Hindlimb muscle (tissue), 1 donor: ENCODE measurements at places on chromosomes 3 and 15.

DNA sequence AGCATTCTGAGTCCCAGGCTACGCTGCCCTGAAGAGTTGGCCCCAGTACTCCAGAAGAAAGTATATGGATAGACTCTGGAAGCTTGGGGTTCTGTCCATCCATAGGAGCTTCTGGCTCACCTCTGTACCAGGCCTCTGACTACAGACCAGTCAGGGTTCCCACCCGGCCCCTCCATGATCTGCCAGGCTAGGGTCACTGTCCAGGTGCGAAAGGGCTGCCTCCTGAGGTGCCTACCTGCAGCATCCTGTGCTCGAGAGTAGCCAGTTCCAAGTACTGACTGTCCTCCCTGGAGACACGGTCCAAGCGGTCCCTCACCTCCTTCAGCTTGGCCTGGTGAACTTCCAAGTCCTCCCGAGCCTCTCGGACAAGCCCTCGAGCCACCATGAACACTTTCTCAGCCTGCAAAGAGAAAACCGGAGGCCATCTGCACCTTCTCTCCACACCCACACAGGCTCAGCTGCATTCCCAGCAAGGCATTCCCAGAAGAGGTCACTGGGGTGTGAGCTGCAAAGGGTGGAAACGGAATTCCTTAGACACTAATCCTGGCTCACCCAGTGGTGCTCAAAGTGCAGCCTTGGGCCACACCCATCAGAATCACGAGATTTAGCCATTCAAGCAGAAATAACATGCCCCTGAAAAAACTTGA, 3.7 kb upstream of the PLXNB1 start:
- DNase-seq: no peak

GRCh38 chr3:53845103-53845880, 927 bp downstream of the CHDH start:
- DNase-seq: peak; percentile 74

DNA sequence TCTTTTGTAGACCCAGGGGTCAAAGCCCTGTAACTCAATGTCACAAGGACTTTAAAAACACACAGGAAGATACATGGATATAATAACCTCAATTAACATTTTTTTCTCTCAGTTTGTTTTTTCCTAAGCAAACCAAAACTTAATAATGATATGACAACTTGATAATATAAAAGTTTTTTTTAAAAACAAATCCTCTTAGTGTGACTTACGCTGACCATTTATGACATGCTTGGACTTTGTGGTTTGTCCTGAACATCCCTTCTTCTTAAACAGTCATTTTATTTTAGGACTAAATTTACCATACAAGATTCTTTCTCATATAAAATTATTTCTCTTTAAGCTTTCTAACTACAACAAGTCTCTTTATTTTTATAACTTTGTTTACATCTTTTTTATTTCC, 25.4 kb upstream of the FAM3D start:
- DNase-seq: no peak

DNA sequence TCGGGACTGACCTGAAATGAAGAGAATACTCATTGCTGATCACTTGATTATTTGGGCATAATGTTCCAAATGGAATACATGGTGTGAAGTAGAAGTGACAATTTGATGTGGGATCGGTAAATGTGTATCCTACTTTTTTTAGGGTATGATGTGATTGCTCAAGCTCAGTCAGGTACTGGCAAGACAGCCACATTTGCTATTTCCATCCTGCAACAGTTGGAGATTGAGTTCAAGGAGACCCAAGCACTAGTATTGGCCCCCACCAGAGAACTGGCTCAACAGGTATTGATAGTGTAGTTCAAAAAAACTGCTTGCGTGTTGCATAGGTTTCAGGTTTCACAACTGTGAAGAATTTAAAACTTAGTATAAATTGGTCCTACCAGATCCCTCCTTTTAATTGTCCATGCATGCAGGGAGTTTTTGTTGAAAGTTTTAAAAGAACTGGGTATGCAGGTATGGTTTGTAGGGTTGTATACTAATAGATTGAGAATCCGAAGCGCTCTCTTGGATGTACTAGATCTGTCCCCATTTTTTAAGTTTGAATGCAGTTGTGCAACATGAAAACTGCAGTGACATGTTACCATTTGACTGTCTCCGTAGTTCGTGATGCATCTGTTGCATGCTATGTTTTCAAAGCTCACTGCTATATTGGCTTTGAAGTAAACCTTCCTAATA, 1.6 kb downstream of the EIF4A2 start:
- DNase-seq: no peak

DNA sequence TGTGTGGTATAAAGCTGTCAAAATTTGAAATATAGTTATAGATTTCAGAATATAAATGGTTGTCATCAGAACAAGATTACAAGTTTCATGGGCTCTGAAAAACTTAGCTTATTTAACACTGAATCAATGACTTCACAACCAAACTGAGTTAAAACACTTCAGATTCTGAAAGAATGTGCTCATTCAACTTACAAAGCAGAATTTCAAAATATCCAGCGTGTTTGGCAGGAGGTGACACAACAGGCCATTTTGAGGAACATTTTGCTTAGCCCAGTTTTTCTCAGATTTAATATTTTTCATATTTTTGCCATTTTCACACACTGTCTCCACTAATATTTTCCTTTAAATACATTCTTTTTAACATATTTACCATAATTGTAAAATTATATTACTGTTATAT, 781.1 kb downstream of the TUSC7 start:
- no peak for DNase-seq

GRCh38 chr3:53739966-53740365, 106.3 kb downstream of the CHDH start:
- no peak for DNase-seq

DNA sequence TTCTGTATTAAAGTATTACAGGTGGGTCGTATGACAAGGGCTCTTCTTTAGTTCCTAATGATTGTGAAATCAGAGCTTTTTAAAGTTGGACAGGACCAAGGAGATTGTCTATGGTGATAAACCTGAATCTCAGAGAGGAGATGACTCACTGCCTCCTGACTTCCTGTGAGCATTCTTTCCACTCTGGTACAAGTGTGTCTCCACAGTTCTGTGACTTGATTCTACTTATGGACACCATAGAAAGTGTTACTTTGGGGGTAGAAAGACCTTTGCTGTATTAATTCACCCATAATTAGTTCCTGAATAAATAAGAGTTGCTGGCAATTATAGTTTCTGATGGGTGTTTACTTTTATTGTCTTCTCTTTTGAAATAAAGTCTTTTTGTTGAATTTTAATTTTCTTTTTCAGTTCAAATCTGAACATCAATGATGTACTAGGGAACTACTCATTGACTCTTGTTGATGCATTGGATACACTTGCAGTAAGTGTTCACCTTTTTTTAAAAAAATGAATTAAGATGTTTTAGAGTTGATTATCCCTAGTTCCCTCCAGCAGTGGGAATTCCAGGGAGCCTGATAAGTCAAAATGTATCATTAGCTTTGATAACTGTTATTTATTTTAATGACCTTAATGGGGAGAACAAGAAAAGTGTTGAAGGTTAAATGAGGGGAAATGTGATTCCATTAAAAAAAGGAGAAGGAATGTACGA, 7.4 kb downstream of the EDEM1 start:
- no peak for DNase-seq

DNA sequence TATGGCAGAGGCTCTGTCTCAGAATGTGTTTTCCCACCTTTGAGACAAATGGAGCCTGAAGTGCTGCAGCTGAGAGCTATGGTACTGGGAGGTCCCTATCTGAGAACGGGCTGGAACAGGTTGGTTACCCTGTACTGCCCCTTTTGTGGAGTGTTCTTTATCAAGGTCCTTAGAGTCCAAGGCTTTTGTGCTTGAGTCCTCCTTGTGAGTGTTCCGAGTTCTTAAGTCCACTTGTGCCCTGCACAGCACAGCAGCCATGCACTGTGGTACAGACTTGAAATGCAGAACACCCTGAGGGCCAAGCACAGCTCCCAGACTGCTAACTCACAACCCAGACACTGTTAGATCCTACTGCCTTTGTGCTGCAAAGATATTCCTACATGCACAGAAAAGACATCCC, 67.8 kb downstream of the ARHGAP31 start:
- DNase-seq: no peak

GRCh38 chr15:45095661-45096060, 18.3 kb downstream of the DUOX2 start:
- DNase-seq: no peak

DNA sequence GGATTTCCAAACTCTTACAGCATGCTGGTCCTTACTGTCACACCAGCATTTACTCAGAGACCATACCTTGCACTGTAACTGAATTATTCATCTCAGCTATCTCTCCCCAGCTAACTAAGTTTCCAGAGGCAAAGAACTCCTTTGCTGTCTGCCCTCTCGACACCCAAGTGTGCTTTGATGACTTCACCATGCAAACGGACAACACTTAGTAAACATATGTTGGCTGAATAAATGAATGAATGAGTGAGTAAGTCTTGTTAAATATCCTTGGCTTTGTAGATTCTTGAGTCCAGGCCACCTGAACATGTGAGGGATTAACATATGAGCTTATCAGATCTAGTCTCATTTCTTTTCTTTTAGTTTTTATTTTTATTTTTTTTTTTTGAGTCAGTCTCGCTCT, 138.2 kb downstream of the PLD1 start:
- DNase-seq: no peak

GRCh38 chr15:85036716-85037115, 55.1 kb downstream of the PDE8A start:
- no peak for DNase-seq

DNA sequence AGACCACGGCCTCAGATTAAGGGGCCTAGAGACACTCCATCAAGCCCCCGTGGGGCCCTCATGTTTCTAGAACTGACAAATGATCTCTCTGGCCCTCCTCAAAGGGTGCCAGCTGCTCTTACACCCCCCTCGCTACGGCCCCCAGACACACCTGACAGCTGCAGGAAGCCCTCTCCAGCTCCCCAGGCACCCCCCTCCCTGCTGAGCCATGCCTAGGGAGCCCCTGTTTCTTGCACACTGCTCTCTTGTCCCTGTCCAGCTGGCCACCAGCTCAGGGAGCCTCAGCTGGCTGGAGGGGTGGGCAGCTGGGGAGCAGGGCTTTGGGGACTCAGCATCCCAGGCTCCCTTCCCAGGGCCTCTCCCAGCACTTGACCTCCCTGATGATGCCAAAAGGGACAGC, 14.8 kb downstream of the TNK2 start:
- peak; percentile 45 for DNase-seq

DNA sequence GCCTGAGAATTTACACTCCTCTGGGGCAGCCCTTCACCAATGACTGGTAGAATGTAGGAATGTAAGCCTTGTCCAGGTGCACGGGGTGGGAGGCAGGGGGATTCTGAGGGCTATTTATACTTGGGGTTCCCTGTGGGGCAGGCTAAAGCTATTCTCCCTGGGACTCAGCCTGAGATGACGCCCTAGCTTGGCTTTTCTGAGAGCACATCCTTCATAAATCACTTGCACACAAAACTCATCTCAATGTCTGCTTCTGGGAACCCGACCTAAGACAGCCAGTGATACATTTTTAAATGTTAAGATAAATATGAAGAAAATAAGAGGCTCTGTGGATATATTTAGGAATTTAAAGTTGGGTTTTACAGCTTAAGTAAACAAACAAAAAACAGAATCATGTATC, 16.6 kb downstream of the TMEM158 start:
- no peak for DNase-seq

- DNase-seq: no peak
Measured at GRCh38 chr3:198097048-198097447, 137.0 kb downstream of the LMLN start.

DNA sequence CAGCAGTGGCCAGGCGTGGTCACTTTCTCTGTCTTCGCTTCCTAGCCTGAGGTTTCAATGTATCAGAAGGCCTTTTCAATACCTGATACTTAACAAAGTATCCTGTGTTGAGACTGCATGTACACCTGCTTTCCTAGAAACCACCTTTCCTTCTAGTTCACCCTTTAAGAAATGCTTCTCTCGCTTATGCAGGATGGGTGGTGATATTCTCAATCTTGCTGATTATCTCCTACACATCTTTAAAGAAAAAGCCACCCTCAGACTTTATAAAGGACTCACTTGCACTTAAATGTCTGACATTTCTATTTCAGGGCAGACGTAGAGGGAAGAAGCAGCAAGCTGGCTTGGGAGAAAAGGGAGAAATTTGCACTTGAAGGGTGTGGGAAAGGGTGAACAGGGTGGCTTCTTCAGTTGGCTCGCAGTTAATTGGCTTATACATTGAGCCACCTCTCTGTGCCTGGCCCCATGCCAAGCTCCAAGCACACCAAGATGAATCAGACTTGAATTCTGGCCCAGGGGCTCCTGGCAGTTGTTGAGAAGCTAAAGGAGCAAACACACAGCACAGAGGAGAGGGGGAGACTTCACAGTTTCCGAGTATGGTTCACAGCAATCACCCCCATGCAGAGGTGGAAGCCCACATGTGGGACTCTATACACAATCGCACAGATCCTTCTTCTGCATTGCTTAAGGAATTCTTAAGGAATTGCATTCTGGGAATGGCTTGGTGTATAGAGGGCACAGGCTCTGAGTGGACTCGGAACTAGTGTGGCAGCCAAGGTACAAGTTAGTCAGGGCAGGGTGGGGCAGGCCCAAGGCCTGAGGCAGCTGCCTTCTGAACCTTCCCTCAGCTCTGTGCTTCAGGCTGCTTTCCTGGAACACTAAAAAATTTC, 1.3 kb downstream of the ARL6IP5 start:
- DNase-seq: peak; percentile 66

DNA sequence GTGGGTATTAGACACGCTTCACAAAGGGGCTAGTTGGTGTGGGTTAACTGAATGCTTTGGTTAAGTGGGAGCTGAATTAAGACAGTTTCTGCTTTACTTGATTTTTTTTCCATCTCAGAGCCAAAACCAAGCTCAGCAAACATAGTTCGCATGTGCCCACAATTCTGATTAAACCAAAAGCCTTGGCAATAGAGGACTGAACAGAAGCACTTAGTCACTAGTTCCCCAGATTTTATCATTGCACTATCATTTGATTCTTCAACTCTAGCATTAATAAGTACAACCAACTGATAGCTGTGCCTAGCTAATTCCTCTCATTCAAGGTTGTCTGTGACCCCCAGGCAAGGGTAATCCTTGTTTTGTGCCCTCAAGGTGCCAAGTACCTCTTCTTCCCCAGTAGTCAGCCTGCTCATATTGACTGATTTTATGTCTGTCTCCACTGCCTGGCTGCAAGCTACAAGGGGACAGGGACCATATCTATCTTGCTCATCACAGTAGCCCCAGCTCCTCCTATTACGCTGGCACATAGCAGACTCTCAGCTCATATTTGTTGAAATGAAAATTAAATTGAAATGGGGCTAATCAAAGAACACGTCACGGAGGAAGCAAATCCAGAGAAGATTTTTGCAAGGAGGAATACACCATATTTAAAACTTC, 9.9 kb upstream of the ARHGEF3 start:
- DNase-seq: no peak

GRCh38 chr3:183592821-183593220, 37.3 kb upstream of the KLHL6 start:
- DNase-seq: no peak

- DNase-seq: no peak
Measured at GRCh38 chr3:2735392-2735894, 374.7 kb downstream of the IL5RA start.

DNA sequence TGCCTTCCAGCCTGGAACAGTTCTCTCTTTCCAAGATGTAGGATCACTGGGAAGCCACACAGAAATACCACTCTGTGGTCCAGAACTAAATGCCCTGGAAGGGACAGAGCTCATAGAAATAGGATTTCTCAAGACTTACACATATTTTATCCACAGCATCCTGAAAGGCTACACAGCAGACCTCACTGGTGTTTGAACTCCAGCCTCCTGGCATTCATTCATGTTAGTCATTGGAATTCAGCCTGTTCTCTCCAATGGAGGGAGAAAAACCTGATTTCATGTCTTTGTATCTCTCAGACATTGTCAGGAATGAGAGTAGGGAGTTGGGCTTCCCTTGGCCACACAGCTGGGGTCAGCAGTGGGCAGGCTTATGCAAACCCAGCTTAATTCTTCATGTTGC, 121.1 kb upstream of the PPP2R3A start:
- no peak for DNase-seq

GRCh38 chr15:73688455-73688854, 4.3 kb downstream of the CD276 start:
- DNase-seq: no peak
